Renal cortical epithelial cell (primary cell): ENCODE measurements at places on chromosomes 5 and 9. TPM values are rescaled to one million over a fixed set of nuclear protein-coding genes. Genes with fewer than 3 reads are reported as not detected.

- DNase-seq = peak; percentile 7
Measured at GRCh38 chr5:178499352-178499751, 90.8 kb downstream of the COL23A1 start.

GRCh38 chr5:24222876-24223275 is 421.9 kb downstream of the CDH10 start:
- no peak for DNase-seq

DNA sequence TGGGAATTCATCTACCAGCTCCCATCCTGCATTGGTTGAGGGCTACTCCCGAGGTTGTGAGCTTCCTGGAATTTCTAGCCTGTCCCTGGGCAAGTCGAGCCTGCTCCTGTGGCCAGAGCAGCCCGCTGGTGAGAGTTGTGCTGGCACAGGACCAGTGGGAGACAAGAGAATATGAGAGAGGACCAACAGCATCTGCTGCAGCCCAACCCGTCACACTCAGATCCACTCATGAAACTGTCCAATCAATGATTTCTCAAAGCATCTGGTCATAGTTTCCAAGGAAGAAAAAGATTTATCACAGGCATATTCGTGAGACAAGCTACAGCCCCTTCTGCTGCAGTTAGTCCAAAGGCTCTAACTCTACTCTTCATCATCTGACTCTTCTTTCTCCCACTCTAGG is 64.4 kb upstream of the RAI14 start:
- no peak for DNase-seq

Gene CATSPER3
- 0.10 TPM in 1 of 2 replicates, not detected in the other for total RNA-seq

GRCh38 chr5:2015124-2015848 is 132.6 kb upstream of the IRX4 start:
- DNase-seq = no peak

- peak; percentile 51 for DNase-seq
Measured at GRCh38 chr5:168291342-168291963, at the start of gene WWC1. WWC1 (plus strand) TSS chr5:168291645; CDS start chr5:168292153, 508 bp downstream.

- peak; percentile 13 for DNase-seq
Measured at GRCh38 chr9:132144708-132145365, 17.0 kb upstream of the NTNG2 start.

Gene REEP2
- total RNA-seq = 2.1 and 7.6 TPM in 2 replicates

- DNase-seq = no peak
Measured at GRCh38 chr5:180889381-180889780, 9.6 kb upstream of the BTNL8 start.

- DNase-seq = peak; percentile 91
Measured at GRCh38 chr5:39648848-39649227, 224.1 kb upstream of the DAB2 start.

Gene ZBED3
- total RNA-seq = 0.69 and 13.4 TPM in 2 replicates

Gene SVEP1
- under 0.01 and 0.17 TPM in 2 replicates for total RNA-seq

DNA sequence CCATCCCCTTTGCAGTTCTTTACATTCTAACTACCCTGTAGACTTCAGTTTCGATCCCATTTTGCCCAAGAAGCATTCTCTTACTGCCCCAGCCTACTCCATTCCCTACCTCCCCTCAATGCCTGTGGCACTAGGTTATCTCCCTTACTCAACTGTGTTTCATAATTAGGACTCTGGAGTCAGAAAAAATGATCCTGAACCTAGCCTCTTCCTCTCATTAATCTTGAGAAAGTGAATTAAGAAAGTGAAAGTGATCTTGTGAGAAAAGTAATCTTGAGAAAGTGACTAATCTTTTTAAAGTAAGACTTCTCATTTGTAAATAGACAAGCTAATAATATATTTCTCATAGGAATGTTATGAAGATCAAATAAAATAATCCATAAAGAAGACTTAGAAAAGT is 444.0 kb upstream of the TRPC7 start:
- DNase-seq = peak; percentile 28

Gene SLCO6A1
- total RNA-seq = 0.10 TPM in 1 of 2 replicates, not detected in the other

- no peak for DNase-seq
Measured at GRCh38 chr9:101467690-101468089, 32.1 kb upstream of the ALDOB start.

GRCh38 chr9:130779153-130779855 is 55.8 kb upstream of the ABL1 start:
- peak; percentile 21 for DNase-seq

Gene CDC14B
- 30.6 and 55.7 TPM in 2 replicates for total RNA-seq

Gene TLX3
- 0.35 TPM in 1 of 2 replicates, not detected in the other for total RNA-seq

GRCh38 chr5:95114902-95115301 is 170.0 kb downstream of the MCTP1 start:
- DNase-seq = no peak

DNA sequence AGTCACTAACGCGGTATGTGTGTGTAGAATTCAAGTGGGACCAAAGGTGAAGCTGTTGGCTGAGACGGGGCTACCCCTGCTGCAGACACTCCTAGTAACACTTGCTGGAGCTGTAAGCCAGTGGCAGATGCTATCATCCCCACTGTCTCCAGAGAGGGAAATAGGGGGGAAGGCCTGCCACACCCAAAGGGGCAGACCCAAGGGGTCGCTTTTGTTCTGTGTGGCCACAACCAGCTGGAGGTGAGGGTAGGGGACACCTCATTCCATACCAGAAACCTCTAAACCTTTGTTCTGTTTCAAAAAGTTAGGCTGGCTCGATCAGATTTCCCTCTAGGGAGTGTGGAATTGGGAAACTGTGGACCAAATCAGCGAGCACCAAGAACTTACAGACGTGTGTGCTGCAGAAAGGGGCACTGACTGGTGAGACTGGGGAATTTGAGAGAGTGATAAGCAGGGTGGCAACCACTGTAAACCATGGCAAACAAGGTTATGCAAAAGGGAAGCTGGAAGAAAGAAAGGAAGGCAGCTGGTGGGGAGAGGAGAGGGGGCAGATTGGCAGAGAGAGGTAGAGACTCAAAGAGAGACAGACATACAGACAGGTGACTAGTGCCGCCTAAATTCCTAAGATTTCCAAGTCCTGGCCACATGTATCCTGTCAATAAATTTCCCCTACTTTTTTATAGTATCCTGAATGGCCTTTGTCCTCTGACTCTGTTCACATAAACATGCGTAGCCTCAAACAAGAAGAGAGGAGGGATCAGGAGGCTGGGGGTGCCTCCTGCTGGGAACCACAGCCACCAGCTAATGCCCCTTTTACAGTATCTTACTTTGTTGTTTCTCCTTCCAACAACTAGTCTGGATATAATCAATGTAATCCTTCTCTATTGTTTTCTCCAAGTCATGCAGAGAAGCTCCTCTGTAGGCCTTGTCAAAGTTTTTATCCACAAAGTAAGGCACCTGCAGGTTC is 15.6 kb upstream of the SPATA24 start:
- DNase-seq = no peak

GRCh38 chr5:119028575-119028974 is 40.2 kb upstream of the DTWD2 start:
- DNase-seq = no peak

GRCh38 chr5:145856285-145856818 is 16.5 kb downstream of the GRXCR2 start:
- peak; percentile 27 for DNase-seq

DNA sequence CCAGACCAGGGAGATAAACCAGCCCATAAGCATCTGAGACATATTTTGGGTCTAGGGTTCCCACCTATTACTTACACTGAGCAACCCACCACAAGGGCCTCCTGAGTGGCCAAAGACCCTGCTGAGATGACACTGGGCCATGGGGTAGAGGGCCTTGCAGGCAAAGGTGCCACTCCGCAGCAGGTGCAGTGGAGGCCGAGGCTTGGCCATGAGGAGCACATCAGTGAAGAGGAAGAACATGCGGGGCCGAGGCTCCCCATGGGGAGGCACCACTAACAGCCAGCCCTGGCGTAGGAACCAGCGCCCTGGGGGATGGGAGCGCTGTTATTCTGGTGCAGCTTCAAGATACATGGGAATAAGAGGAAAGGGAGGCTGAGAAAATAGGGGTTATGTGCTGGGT is 2.6 kb downstream of the ARHGEF39 start:
- DNase-seq = no peak

GRCh38 chr5:150285114-150285513 is 4.5 kb downstream of the CAMK2A start:
- DNase-seq = no peak

GRCh38 chr5:180379355-180380070 is 26.4 kb upstream of the GFPT2 start:
- no peak for DNase-seq

Gene ZNF79
- total RNA-seq = 6.6 and 14.5 TPM in 2 replicates

DNA sequence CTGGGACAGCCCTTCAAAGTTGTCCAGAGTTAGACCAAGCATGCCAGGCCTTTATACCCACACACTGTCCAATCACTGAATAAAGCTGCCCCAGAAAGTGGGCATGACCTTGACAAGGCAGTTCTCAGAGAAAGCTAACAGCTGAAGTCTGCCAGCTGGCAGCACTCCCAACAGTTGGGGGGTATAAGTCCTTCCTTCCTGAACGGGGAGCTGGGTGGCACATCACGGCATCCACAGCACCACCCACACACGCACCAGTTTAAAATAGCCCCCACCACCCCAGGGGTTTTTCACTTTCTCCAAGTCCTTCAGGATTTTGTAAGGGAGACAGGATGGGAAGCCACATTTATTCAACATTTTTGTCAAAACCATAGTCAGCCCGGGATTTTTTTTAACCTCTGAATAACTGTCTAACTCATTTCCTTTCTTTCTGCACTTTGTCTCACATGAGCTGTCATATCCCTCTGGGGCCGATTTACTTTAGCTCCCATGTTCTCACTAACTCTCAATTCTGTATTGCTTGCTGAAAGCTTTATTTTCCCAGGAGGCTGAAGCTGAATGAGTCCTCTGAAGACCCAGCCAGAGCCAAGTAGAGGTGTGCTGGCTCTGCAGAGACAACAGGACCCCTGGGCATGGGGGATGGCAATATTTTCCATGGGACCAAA is 15.4 kb downstream of the FAM81B start:
- DNase-seq = peak; percentile 59

- no peak for DNase-seq
Measured at GRCh38 chr9:18429070-18429469, 44.9 kb upstream of the ADAMTSL1 start.

DNA sequence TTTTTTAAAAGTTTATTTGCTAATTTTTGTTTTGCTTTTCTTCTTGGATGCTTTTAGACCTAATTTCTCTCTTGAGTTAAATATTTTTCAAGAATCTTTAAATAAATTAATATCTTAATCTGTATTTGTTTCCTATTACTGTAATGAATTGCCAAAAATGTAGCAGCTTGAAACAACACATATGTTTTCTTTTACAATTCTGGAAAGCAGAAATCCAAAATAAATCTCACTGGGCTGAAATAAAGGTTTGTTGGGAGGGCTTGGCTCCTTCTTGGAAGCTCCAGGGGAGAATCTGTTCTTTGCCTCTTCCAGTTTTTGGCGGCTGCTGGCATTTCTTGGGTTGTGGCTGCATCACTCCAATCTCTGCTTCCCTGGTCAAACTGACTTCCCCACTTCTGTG is 658.1 kb upstream of the ARRDC3 start:
- no peak for DNase-seq

Gene SLC25A2
- total RNA-seq = 0.20 and 1.0 TPM in 2 replicates

DNA sequence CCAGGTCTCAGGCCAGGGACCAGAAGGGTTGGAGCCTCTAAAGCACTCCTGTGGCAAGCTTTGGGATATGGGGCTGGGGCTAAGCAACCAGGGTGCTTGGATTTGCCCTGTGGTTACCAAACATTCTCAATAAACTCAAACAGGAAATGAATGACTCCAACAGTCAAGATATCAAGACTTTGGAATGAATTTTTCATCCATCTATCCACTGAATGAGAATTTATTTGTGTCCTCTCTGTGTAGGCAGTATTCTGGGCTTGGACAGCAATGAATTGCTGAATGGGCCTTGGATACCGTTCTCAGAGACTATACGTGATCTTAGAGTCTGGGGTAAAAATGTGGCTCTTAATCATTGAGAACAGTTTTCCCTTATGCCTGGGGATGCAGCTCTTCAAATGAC is 212.5 kb downstream of the DAB2IP start:
- DNase-seq = no peak
